ENCODE measurements at places on chromosomes 13 and 19.

GRCh38 chr19:35229601-35230000 lies 1.1 kb upstream of the FAM187B start:
- no peak for DNase-seq

DNA sequence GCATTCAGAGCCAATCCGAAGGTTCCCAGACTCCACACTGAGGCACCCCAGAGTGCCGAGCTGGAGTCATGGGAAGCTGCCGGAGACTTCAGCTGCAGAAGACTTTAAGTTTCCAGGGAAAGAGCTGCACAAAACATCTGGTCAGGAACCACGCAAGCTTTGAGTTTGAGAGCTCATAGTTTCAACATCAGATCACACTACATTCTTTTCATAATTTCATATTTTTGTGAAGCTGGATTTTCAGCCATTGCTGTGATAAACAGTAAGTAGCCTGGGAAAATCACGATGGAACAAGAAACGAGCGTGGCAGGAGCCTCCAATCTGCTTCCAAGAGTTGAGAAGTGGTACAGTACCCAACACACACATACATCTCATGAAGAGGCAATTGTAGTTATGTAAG lies 25.5 kb upstream of the ATP12A start:
- no peak for DNase-seq

DNA sequence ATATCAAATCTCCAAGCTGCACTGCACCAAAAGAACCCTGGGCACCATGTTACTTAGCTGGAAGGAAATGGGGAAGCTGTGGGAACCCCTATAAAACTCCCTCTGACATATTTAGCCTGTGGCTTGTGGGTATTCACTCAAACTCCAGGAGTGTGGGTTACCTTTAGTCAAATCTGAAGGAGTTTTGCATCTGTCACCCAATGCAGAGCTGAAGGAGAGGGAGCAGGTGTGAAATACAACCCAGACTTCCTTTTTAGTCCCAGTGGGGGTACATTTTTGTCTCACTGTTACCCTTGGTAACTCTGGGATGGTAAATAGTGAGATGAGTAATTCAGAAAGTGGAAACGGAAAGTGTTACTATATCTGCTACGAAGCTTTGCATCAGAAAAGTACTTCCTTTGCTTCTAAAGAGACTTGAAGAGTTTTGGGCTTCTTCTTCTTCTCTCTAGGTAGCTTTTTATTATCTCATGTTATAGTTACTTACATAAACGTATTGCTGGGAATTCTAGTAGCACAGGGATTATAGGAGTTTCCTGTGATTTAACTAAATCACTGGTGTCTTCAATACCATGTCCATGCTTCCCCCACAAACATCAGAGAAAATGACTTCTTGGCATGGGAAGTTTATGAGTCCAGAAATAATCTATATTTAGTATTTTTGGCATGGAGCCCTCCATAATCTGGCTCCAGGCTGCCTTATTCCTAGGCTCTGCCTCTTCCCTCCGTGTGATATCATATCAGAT lies 105.9 kb downstream of the AKAP11 start:
- DNase-seq = no peak

- DNase-seq = no peak
Measured at GRCh38 chr19:38203197-38203596, 20.8 kb downstream of the DPF1 start.

DNA sequence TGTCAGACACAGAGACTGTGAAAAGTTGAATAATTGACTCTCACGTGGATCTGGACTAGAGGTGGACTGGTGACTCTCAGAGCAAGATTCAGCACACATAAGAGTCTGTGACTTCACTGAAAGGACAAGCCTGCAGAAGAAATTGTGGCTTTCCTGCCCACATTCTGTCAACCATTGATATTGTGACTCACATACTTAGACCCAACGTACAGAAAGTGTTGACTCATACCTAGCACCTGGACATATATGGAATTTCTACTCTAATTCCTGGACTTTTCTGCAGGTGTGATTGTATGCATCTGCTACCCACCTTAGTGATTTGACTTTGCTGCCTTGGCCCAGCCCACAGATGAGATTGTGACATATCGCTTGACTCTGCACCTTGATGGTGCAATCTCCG lies 15.6 kb upstream of the ZNF730 start:
- DNase-seq = no peak

GRCh38 chr19:55986487-55986886 lies at the start of gene NLRP5:
TSS of gene NLRP5 (plus strand) at chr19:55986775.
- no peak for DNase-seq

DNA sequence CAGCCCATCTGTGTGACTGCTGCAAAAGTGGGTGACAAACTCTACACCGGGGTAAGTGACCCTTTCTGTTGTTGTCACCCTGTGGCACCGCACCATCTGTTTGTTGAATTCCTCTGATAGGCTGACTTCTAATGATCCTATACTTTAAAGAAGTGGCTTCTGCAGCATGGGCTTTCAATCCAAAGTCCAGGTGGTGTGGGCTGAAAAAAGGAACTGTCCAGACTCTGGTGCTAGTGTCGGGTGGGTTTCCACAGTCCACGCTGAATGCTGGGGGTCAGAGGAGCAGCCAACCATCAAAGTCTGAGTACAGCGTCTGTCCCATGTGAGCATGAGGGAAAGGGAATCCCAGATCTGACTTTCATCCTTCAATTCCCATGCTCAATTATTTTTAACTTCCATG lies 31.6 kb upstream of the SPATA13 start:
- DNase-seq = no peak

DNA sequence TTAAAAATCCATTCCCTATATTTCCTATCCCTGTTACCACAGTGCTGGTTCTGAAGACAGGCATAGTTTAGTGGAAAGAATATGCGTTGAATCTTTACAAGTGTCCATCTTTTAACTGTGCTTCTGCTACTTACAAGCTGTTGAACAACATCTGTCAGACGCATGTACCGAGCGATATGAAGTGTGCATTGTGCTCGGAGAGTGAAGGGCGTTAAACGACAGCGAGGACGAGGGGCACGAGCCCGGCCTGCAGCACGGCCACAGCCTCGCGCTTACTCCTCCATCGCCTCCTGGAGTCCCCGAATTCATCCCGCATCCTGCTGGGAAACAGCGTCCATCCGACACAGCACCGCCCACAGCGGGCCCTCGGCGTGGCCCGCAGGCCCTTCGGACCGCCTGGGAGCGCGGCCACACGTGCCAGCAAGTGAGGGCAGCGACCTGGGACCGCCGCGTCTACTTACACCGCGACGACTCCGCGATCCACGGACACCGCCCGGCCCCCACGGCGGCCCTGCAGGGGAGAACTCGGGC lies 514 bp downstream of the PCID2 start:
- DNase-seq = no peak

Data from left renal cortex interstitium (tissue), 4 donors.